Cardiac muscle cell (in vitro differentiated cells and primary cell): ENCODE measurements at places on chromosomes 5 and 9. TPM values are rescaled to one million over a fixed set of nuclear protein-coding genes. Genes with fewer than 3 reads are reported as not detected.

DNA sequence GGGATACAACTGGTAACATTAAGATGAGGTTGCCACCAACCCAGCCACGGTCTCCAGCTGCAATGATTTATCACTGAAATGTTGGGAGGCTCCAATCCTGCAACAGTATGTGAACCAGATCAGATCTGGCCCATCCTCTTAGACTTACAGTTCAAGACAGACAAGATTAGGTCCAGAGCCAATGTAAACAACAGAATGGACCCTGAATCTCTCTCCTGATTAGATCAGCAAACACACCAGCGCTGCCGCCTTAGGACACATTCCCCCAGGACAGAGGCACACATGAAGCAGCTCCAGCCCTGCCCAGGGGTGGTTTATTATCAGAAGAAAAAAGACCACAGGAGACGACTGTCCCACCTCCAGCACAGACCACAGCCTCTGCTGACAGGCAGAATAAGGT, 82.1 kb downstream of the SLIT3 start:
- DNase-seq: no peak
- H3K27me3 ChIP-seq: no peaks in the 10 kb centered on the region
- H3K4me3 ChIP-seq: no peak overlapping the region
- H3K4me1 ChIP-seq: peaks cover 12% of the 10 kb centered on the region

DNA sequence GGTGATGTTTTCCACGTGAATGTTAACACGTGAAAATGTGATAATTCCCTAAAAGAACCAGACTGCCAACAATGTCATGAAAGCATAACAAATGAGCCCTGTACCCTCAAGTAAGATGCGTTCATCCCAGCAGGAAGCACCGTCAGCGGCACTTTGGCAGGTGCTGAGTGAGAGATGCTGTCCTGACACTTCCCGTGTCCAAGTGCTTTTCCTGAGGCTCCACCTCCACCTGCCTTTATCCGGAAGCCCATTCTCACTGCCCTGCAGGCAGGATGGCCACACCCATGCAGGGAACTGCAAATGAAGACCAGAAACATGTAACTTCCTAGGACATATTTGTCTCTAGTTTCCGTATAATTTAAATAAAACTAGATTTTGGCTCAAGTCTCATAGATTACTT, 238.0 kb upstream of the IRX2 start:
- H3K27ac ChIP-seq: no peak overlapping the region
- DNase-seq: no peak
- no peaks in the 10 kb centered on the region for H3K36me3 ChIP-seq
- H3K4me3 ChIP-seq: no peak overlapping the region
- H3K4me1 ChIP-seq: peaks cover 3% of the 10 kb centered on the region

- peaks cover 26% of the 10 kb centered on the region for H3K4me1 ChIP-seq
- no peaks in the 10 kb centered on the region for H3K36me3 ChIP-seq
- no peak for DNase-seq
These were observed 655.5 kb upstream of the ZNF608 start for GRCh38 chr5:125401724-125402622.

- H3K4me3 ChIP-seq: no peak overlapping the region
- H3K4me1 ChIP-seq: no peaks in the 10 kb centered on the region
- no peak overlapping the region for H3K27ac ChIP-seq
- no peaks in the 10 kb centered on the region for H3K36me3 ChIP-seq
- H3K27me3 ChIP-seq: no peaks in the 10 kb centered on the region
These were observed 117.5 kb downstream of the SLC1A3 start for GRCh38 chr5:36723912-36724311.

- no peak for DNase-seq
- no peaks in the 10 kb centered on the region for H3K36me3 ChIP-seq
These were observed 18.3 kb upstream of the RNU6ATAC start for GRCh38 chr9:134182554-134183085.

DNA sequence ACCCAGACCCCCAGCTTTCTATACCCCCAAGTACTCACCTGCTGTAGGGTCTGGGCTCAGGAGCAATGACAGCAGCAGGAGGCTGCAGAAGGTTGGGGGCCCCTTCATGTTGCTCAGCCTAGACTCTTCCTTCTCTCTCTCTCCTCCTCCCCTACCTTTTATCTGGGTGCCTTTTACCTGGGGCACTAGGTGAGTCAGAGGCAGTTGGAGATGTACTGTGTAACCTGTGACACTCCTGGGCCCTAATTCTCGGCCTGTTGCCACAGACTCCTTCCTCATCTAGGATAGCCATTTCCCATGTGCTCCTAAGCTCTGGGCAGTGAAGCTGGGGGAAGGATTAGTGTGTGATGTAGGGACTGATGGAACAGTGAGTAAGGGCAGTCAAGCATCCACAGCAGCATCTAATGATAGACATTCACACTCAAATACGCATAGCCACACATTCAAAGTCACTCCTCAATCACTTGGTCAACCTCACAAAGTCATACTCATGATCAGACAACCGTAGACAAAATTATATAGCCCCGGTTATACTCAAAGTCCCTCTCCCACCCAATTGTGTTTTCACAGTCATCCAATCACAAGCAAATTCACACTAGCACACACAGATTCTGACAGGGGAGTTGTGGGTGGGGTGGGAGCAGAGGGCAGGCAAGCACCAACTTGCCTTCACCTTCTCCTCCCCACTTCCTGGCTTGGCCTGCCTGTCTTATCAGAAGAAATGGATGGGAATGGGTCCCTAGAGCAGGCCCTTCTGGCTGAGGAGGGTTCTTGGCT, at the start of gene CCL27:
TSS of gene CCL27 (minus strand) at position 132 of the 777 bp plus-strand sequence. CDS start at position 108, 24 bp downstream.
- no peaks in the 10 kb centered on the region for H3K27me3 ChIP-seq
- H3K4me3 ChIP-seq: no peak within 1 kb of the TSS
- DNase-seq: no peak
- H3K27ac ChIP-seq: no peak within 1 kb of the TSS

GRCh38 chr5:154215571-154216325, 25.2 kb downstream of the GALNT10 start:
- no peak for DNase-seq
- H3K4me1 ChIP-seq: peaks cover 8% of the 10 kb centered on the region
- H3K36me3 ChIP-seq: no peaks in the 10 kb centered on the region

DNA sequence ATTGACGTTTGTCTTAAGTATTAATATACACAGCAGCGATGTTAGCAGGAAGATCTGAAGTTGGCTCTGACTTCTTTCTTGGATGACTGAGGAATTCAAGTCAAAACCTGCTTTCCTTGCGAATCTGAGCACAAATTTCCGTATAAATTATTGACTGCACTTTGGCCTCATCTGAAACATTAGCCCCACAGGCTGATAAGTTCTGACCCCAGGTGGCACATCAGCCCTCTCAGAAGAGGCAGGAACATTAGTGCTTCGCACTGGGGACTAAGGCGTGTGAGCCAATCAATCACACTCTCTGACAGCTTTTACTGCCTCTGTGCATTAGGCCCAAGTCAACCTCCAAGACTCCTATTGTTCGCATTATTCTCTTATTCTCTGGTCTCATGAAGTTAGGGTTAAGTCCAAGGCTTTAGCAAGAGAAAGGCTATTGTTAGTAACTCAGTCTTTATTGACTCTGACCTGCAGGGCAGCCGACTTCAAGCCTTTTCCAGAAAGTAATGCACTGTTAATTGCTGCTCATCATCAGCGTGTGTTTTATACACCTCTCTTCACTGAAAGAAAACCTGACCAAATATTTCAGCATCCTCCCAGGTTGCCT, 84.2 kb downstream of the ZNF608 start:
- H3K4me1 ChIP-seq: peaks cover 95% of the 10 kb centered on the region
- no peaks in the 10 kb centered on the region for H3K27me3 ChIP-seq
- DNase-seq: no peak
- H3K36me3 ChIP-seq: no peaks in the 10 kb centered on the region
- no peak overlapping the region for H3K4me3 ChIP-seq

- no peak overlapping the region for H3K27ac ChIP-seq
- H3K36me3 ChIP-seq: no peaks in the 10 kb centered on the region
- DNase-seq: no peak
- peaks cover 9% of the 10 kb centered on the region for H3K4me1 ChIP-seq
- no peak overlapping the region for H3K4me3 ChIP-seq
- H3K27me3 ChIP-seq: no peaks in the 10 kb centered on the region
These were observed 63.5 kb downstream of the SEMA5A start for GRCh38 chr5:9482381-9482780.

DNA sequence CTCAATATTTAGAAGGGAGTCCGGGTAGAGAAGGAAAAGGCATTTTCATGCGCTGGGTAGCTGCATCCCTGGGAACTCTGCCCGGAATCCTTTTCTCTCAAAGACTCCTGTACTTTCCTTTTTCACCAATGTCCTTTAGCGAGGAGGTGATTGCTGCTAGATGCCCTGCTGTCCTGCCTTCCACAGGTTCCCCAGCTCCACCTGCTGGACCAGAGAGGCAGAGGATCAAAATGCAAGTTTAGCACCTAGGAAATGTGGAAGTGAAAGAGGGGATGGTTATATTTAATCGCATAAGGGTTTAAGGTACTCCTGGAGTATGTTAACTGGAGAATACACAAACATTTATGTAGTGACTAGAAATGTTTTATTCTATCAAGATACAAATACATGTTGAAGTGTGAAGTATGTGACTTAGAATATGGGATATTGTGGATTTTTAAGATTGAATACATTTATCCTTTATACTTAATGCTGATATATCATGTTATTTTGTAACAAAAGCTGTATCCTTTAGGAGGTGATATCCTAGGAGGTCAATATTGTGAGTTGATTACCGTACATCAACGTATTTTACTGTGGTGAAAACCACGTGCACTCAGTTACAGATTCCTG, 145.7 kb downstream of the ARHGAP26 start:
- H3K4me3 ChIP-seq: no peak overlapping the region
- no peaks in the 10 kb centered on the region for H3K4me1 ChIP-seq
- DNase-seq: peak; percentile 55
- no peaks in the 10 kb centered on the region for H3K27me3 ChIP-seq
- no peak overlapping the region for H3K27ac ChIP-seq
- peaks cover under 1% of the 10 kb centered on the region for H3K36me3 ChIP-seq

DNA sequence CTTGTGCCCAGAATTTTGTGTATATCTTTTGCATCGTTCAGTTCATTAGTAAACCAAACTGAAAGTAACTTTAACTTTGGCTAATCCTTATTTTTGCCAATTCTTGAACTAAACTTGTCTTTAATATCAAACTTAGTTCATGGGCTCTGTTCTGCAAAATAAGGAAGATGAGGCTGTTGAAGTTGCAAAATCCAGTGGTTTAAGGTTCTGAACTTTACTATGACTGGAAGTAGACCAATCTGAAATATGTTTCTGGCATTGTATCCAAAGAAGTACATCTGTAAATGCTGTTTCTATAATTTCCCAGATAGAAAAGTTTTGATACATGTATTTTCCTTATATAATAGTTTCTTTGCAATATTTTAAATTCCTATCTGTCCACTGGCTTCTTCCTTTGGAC, 238.1 kb downstream of the CETN3 start:
- H3K36me3 ChIP-seq: no peaks in the 10 kb centered on the region
- no peak overlapping the region for H3K27ac ChIP-seq
- H3K4me3 ChIP-seq: no peak overlapping the region
- no peaks in the 10 kb centered on the region for H3K27me3 ChIP-seq

DNA sequence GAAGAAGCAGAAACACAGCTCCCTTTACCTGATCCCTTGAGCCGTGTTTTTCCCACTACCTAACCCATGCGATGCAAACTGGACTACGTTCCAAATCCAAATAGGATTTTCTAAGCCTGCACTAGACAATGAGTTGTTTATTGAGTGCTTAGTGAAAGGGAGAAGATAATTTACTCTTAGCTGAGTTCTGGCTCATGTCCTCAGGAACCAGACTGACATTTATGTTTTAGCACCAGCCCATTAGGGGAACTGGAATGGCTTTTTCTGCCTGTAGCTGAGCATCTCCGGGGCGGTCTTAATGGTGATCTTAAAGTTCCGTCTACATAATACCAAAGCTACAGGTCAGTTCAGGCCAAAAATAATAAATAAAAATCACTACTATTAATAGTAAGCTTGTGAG, 81.5 kb downstream of the SH3TC2 start:
- H3K27me3 ChIP-seq: no peaks in the 10 kb centered on the region
- H3K27ac ChIP-seq: peak overlapping the region; percentile 6
- peaks cover 13% of the 10 kb centered on the region for H3K4me1 ChIP-seq
- H3K36me3 ChIP-seq: no peaks in the 10 kb centered on the region
- H3K4me3 ChIP-seq: no peak overlapping the region

- no peaks in the 10 kb centered on the region for H3K4me1 ChIP-seq
- H3K27me3 ChIP-seq: no peaks in the 10 kb centered on the region
- no peaks in the 10 kb centered on the region for H3K36me3 ChIP-seq
- H3K4me3 ChIP-seq: no peak overlapping the region
These were observed 236.4 kb downstream of the CAAP1 start for GRCh38 chr9:26656003-26656870.

GRCh38 chr5:139181322-139181730, 16.8 kb downstream of the SIL1 start:
- no peaks in the 10 kb centered on the region for H3K36me3 ChIP-seq
- peaks cover 78% of the 10 kb centered on the region for H3K4me1 ChIP-seq
- DNase-seq: no peak
- H3K27ac ChIP-seq: no peak overlapping the region

DNA sequence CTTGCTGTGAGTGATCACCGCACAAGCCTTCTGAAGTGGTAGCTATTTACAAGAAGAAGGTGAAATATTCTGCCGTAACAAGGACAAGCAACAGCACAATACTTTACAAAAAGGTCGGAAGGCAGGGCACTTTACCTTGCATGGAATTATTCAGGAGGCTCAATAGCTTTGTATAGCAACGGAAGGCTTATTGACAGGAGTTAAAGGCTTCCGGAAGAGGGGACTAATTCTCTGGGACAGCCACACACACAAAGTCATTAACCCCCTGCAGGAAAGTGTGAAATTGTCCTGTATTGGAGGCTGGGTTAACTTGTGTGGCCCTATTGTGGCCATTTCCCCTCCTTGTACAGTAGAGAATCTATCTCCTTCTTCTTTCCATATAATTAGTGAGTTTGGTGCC, 199.3 kb upstream of the SEMA6A start:
- H3K36me3 ChIP-seq: no peaks in the 10 kb centered on the region
- no peaks in the 10 kb centered on the region for H3K27me3 ChIP-seq
- H3K4me3 ChIP-seq: no peak overlapping the region
- DNase-seq: no peak
- peaks cover 14% of the 10 kb centered on the region for H3K4me1 ChIP-seq
- H3K27ac ChIP-seq: no peak overlapping the region

DNA sequence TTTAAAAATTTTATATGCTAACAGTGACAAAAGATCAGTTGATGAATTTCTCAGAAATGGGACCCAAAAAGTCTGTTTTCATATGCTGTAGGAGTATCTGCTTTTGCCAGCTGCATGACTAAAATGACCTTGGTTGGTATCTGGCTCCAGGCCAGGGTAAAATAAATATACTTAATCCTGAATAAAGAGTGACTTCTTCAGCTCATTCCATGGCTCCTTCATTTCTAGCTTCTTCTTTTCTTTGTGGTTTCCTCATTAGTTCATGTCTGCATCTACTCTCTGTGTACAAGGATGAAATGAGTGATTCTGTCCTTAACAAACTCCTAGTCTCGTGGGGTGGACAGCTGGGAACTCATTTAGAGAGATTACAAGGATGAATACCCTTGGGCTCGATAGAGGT, 36.0 kb downstream of the RCL1 start:
- H3K27ac ChIP-seq: no peak overlapping the region
- H3K27me3 ChIP-seq: no peaks in the 10 kb centered on the region
- DNase-seq: peak; percentile 34
- H3K36me3 ChIP-seq: no peaks in the 10 kb centered on the region
- H3K4me1 ChIP-seq: peaks cover 5% of the 10 kb centered on the region

Gene CDH9
- not detected in 2 replicates for total RNA-seq

Gene C1QTNF2
- total RNA-seq: not detected in 2 replicates

Gene PRR7
- total RNA-seq: 26.4 and 29.0 TPM in 2 replicates

Gene SPATA31D4
- not detected in 2 replicates for total RNA-seq

Gene PARP8
- 12.2 and 18.2 TPM in 2 replicates for total RNA-seq

Gene TNPO1
- 112 and 195 TPM in 2 replicates for total RNA-seq

Gene IRX4
- 284 and 308 TPM in 2 replicates for total RNA-seq
